ENCODE measurements at places on chromosomes 4 and X. TPM values are rescaled to one million over a fixed set of nuclear protein-coding genes. Genes with fewer than 3 reads are reported as not detected.

The HERC5 gene
- total RNA-seq, result 12.7 TPM

The CLCN4 gene
- total RNA-seq, result not detected

The DGAT2L6 gene
- not detected for total RNA-seq

The CAMK2D gene
- total RNA-seq, result 38.5 TPM

The MAGEB17 gene
- not detected for total RNA-seq

The SULT1B1 gene
- total RNA-seq, result 6.7 TPM

The EMCN gene
- total RNA-seq, result not detected

The PTTG2 gene
- 1.1 TPM for total RNA-seq

The CDX4 gene
- not detected for total RNA-seq

The SHROOM4 gene
- not detected for total RNA-seq

The RASSF6 gene
- not detected for total RNA-seq

The MAGEA9B gene
- not detected for total RNA-seq

The ASB9 gene
- total RNA-seq, result 0.58 TPM

The GAGE12E gene
- total RNA-seq, result not detected

The FGFBP1 gene
- not detected for total RNA-seq

The NPY5R gene
- not detected for total RNA-seq

The LEF1 gene
- 395 TPM for total RNA-seq

The LIMCH1 gene
- total RNA-seq, result not detected

The SUV39H1 gene
- total RNA-seq, result 24.2 TPM

The NFXL1 gene
- 10.1 TPM for total RNA-seq

The GPR143 gene
- total RNA-seq, result not detected

The SOWAHD gene
- total RNA-seq, result 2.4 TPM

The ADH1B gene
- total RNA-seq, result not detected

The AMOT gene
- total RNA-seq, result 0.34 TPM

The UGT2B28 gene
- not detected for total RNA-seq

The NAT8L gene
- total RNA-seq, result 0.18 TPM

The TEC gene
- 1.7 TPM for total RNA-seq

The PDGFC gene
- not detected for total RNA-seq

The UBE2D3 gene
- total RNA-seq, result 356 TPM

The USP17L25 gene
- not detected for total RNA-seq

The ATP11C gene
- 14.8 TPM for total RNA-seq

The SOX3 gene
- total RNA-seq, result not detected

The TMPRSS11A gene
- not detected for total RNA-seq

The PALLD gene
- 0.29 TPM for total RNA-seq

The TLR6 gene
- total RNA-seq, result 6.6 TPM

The SASH3 gene
- total RNA-seq, result 239 TPM

The DDX53 gene
- total RNA-seq, result not detected

The CSAG2 gene
- total RNA-seq, result not detected

The ENPEP gene
- not detected for total RNA-seq

The ADAM29 gene
- total RNA-seq, result not detected

The FRMPD4 gene
- not detected for total RNA-seq

The TBC1D9 gene
- total RNA-seq, result not detected

The CLTRN gene
- 0.34 TPM for total RNA-seq

The EXOC1L gene
- total RNA-seq, result not detected

The CYBB gene
- 0.08 TPM for total RNA-seq

The MAGEA1 gene
- not detected for total RNA-seq

The EOLA1 gene
- 23.0 TPM for total RNA-seq

The RBM46 gene
- not detected for total RNA-seq

The ARL9 gene
- 0.20 TPM for total RNA-seq

The HPSE gene
- 21.0 TPM for total RNA-seq

The GAGE13 gene
- total RNA-seq, result not detected

The RAB39B gene
- total RNA-seq, result 7.8 TPM

Data from activated naive CD4-positive, alpha-beta T cell treated with anti-CD3 and anti-CD28 coated beads, Interleukin-2, amount 10 ng/mL, durations not matched to agents 5 hours and 36 hours (primary cell).